G401 (cell line): ENCODE measurements at places on chromosomes 7 and 10. TPM values are rescaled to one million over a fixed set of nuclear protein-coding genes. Genes with fewer than 3 reads are reported as not detected.

The FAM25G gene
- total RNA-seq = not detected in 2 replicates

The GRB10 gene
- not detected in 2 replicates for total RNA-seq

The HGF gene
- total RNA-seq = not detected in 2 replicates

The HOXA7 gene
- total RNA-seq = 4.4 and 7.1 TPM in 2 replicates

The CYP3A4 gene
- not detected in 2 replicates for total RNA-seq

The MCM10 gene
- 26.4 and 27.9 TPM in 2 replicates for total RNA-seq

The FZD8 gene
- total RNA-seq = 0.14 and 0.18 TPM in 2 replicates

The OPN4 gene
- total RNA-seq = not detected in 2 replicates

The ANXA7 gene
- total RNA-seq = 62.3 and 64.0 TPM in 2 replicates

The PPP3CB gene
- 6.6 and 7.8 TPM in 2 replicates for total RNA-seq

The CYP3A7 gene
- total RNA-seq = not detected in 2 replicates

The LRRC61 gene
- total RNA-seq = 3.3 TPM in 1 of 2 replicates, not detected in the other

The HKDC1 gene
- 1.2 and 2.8 TPM in 2 replicates for total RNA-seq

The CUBN gene
- 0.06 and 0.07 TPM in 2 replicates for total RNA-seq

The WASHC2A gene
- 30.6 and 38.3 TPM in 2 replicates for total RNA-seq

The ANKRD61 gene
- total RNA-seq = 0.54 TPM in 1 of 2 replicates, not detected in the other

The PALD1 gene
- 31.8 and 34.8 TPM in 2 replicates for total RNA-seq

The PNLIPRP1 gene
- total RNA-seq = not detected in 2 replicates
